ENCODE measurements at places on chromosomes 5 and 9. TPM values are rescaled to one million over a fixed set of nuclear protein-coding genes. Genes with fewer than 3 reads are reported as not detected.

DNA sequence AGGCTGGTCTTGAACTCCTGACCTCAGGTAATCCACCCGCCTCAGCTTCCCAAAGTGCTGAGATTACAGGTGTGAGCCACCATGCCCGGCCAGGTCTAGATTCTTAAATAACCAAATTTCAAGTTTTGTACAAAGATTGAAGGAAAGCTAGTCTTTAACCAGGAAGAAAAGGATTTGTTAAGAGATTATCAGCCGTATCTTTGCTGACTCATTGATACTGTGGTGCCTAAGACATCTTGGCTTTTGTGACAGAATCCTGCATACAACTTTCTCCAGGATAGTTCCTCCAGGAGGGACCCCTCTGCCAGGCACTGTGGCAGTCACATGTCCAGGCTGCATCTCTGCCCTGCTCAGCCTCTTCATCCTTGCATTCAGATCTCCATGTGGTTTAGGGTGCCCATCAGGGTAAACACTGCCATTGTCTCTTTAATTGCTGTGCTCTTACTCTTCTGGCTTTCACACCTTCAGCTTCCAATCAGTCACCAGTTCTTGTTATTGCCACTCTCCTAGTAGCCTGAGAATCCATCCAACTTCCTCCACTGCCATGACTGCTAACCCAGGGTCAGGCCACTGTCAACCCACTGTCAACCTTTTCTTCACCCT lies 10.0 kb downstream of the MAP3K1 start:
- H3K27ac ChIP-seq, result no peak overlapping the region
- no peaks in the 10 kb centered on the region for H3K36me3 ChIP-seq
- H3K4me3 ChIP-seq, result no peak overlapping the region
- peaks cover 3% of the 10 kb centered on the region for H3K4me1 ChIP-seq

DNA sequence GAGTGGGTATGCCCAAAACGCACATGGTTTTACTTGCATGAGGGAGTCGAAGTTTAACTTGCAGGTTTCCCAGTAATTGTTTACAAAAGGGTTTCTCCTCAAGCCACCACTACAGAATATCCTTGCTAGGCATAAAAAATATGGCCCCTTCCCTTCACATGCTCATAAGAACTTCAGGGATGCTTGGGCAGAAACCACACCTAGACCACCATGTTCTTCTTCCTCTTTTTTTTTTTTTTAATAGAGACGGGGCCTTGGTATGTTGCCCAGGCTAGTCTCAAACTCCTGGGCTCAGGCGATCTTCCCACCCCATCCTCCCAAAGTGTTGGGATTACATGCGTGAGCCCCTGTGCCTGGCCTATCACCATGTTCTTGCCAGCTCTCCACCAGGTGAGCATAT lies 18.6 kb upstream of the PLIN2 start:
- no peak for DNase-seq
- H3K36me3 ChIP-seq, result no peaks in the 10 kb centered on the region
- H3K27me3 ChIP-seq, result no peaks in the 10 kb centered on the region
- no peaks in the 10 kb centered on the region for H3K4me1 ChIP-seq
- no peak overlapping the region for H3K27ac ChIP-seq

GRCh38 chr5:27221410-27221809 lies 183.0 kb upstream of the CDH9 start:
- no peaks in the 10 kb centered on the region for H3K27me3 ChIP-seq
- H3K27ac ChIP-seq, result no peak overlapping the region
- no peaks in the 10 kb centered on the region for H3K4me1 ChIP-seq

DNA sequence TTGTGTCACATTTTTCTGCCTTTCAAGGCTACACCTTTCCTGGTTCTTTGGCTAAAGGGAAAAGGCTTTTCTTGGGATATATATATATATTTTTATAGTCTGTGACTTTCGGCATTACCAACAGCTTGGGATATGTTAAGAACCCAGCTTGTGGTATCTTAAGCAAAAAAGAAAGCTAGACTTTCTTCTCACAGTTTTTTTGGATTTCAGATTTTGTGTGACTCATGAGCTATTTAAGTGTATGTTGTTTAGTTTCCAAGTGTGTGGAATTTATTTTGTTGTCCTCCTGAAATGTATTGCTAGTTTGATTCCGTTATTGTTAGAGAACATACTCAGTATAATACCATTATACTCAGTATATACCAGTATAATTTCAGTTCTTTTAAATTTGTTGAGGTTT lies 64.8 kb downstream of the ERCC6L2 start:
- H3K4me3 ChIP-seq, result no peak overlapping the region
- no peaks in the 10 kb centered on the region for H3K27me3 ChIP-seq
- no peak for DNase-seq
- peaks cover 57% of the 10 kb centered on the region for H3K36me3 ChIP-seq
- H3K27ac ChIP-seq, result no peak overlapping the region

DNA sequence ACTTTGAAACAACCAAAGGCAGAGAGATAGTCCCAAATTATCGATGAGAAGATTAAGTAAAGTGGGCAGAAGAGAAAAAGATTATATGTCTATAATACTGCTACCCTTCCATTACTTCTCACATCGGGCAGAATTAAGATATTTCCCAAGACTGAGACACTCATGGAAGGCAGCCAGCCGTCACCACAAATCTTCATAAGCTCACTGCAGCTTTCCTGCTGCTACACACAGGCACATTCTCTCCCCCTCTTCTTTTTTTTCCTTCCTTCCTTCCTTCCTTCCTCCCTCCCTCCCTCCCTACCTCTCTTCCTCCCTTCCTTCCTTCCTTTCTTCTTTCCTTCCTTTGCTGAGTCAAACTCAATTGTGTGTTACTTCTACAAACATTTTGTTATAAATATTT lies 58.7 kb upstream of the SPATA31C2 start:
- H3K4me3 ChIP-seq, result no peak overlapping the region
- no peaks in the 10 kb centered on the region for H3K27me3 ChIP-seq
- peaks cover 6% of the 10 kb centered on the region for H3K4me1 ChIP-seq
- H3K27ac ChIP-seq, result no peak overlapping the region
- DNase-seq, result no peak

GRCh38 chr9:38119560-38120236 lies 50.7 kb upstream of the SHB start:
- no peak for DNase-seq
- H3K36me3 ChIP-seq, result no peaks in the 10 kb centered on the region
- H3K4me3 ChIP-seq, result no peak overlapping the region
- H3K4me1 ChIP-seq, result no peaks in the 10 kb centered on the region

- no peak overlapping the region for H3K4me3 ChIP-seq
- H3K4me1 ChIP-seq, result no peaks in the 10 kb centered on the region
- no peaks in the 10 kb centered on the region for H3K27me3 ChIP-seq
- H3K27ac ChIP-seq, result no peak overlapping the region
- DNase-seq, result no peak
Observed at GRCh38 chr5:76576996-76577395, 46.2 kb downstream of the F2RL2 start.

- DNase-seq, result peak; percentile 84
- peak overlapping the region; percentile 97 for H3K27ac ChIP-seq
- peaks cover 35% of the 10 kb centered on the region for H3K4me1 ChIP-seq
- H3K27me3 ChIP-seq, result no peaks in the 10 kb centered on the region
Observed at GRCh38 chr9:122076117-122076516, 17.0 kb downstream of the TTLL11 start.

DNA sequence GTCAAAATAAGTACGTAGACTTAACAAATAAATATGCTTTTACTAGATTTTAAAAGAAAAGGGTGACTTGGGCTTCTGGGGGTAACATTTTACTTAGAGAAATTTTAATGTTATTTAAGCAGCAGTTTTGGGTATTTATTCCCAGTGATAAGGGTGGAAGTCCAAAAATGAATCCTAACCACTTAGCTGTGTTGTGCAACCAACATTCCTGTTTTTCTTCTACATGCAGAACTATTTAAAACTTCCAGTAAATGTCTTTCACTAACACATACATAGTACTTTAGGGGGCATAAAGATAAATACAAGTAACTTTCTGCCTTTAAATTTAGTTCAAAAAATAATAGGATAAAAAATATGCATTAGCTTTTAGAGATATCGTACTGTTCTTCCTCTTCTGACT lies 436.7 kb downstream of the CTNND2 start:
- no peaks in the 10 kb centered on the region for H3K4me1 ChIP-seq
- no peaks in the 10 kb centered on the region for H3K36me3 ChIP-seq
- H3K27me3 ChIP-seq, result no peaks in the 10 kb centered on the region
- H3K27ac ChIP-seq, result no peak overlapping the region
- no peak overlapping the region for H3K4me3 ChIP-seq

DNA sequence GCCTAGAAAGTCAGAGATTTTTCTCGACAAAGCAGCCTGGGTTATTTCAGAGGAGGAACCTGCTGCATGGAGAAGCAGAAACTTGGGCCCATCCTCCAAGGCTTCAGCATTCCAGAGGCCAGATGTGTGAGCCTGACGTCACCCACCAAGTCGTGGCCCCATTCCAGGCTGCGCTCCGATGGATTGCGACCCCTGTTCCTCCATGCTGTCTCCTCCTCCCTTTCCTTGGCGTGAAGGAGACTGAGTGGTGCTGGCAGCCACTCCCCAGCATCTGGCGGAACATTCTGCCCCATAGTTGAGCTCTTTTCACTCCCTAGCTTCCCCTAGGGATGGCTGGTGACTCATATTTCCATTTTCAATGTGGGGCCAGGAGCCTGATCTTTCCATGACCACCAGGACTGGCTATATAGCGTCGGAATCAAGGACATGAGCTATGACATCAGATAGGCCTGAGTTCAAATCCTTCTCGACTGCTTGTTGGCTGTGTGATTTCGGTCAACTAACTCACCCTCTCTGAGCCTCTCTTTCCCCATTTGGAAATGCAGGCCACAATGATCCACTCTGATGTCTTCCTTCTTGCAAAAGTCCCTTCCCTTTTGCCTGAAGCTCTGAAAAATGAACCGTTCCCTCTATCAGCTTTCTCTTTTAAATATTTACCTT lies 24.5 kb upstream of the DUSP1 start:
- H3K4me1 ChIP-seq, result peaks cover 23% of the 10 kb centered on the region
- peak overlapping the region; percentile 94 for H3K27ac ChIP-seq
- peak; percentile 99 for DNase-seq
- no peaks in the 10 kb centered on the region for H3K27me3 ChIP-seq

- H3K36me3 ChIP-seq, result no peaks in the 10 kb centered on the region
- H3K4me3 ChIP-seq, result no peak overlapping the region
- H3K27me3 ChIP-seq, result no peaks in the 10 kb centered on the region
Observed at GRCh38 chr9:37565661-37566618, 10.2 kb downstream of the FBXO10 start.

DNA sequence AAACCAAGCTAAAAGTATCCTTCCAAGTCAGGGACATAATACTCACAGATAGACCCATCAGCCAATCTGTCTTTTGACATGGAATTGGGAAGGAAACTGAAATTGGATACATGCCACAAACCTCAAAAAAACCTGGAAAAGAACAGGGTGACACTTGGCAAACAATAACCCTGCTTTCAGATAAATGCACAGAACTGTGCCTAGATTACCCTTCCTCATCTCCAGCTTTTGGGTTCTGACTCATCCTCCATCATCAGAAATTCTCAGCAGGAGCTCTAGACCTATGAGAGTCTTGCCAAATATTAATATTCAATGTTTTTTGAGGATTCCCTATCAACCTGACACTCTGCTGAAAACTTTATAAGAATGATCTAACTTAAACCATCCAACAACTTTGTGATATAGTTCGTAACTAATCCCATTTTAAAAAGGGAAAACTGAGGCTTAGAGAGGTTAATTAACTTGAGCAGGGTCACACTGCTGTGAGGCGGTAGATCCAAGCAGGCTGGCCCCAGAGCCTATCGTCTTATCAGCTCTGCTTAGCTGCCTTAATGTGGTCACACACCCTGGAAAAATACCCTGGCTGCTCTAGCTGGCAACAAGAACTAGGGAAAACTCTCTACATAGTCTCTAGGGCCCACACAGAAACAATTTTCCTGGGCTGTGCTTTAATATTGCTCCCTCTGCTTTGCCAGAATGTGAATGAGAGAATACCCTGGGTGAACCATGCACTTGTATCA lies 157.0 kb upstream of the TRPC7 start:
- no peaks in the 10 kb centered on the region for H3K4me1 ChIP-seq
- no peak for DNase-seq
- H3K27me3 ChIP-seq, result no peaks in the 10 kb centered on the region
- H3K27ac ChIP-seq, result no peak overlapping the region
- H3K36me3 ChIP-seq, result no peaks in the 10 kb centered on the region

DNA sequence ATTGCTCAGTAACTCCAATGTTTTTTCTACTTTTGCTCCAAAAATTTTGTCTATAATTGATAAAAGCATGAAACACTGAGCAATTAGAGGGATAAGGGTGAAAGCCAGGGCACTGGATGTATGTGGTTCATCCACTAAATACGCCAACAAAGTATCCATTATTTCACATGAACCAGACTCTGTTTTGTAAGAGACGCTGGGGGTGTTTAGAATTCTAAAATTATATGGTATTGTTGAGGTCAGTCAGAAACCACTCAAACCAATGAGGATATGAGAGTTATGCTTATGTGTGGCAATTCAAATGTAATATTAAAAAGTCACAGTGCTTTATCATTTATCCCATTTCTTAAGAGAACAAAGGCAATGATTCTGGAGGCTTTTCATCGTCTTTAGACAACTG lies 220.2 kb downstream of the EFNA5 start:
- no peaks in the 10 kb centered on the region for H3K36me3 ChIP-seq
- H3K4me3 ChIP-seq, result no peak overlapping the region
- no peak overlapping the region for H3K27ac ChIP-seq
- H3K4me1 ChIP-seq, result peaks cover under 1% of the 10 kb centered on the region

GRCh38 chr5:172870291-172870714 lies 36.3 kb downstream of the ERGIC1 start:
- peaks cover 83% of the 10 kb centered on the region for H3K4me1 ChIP-seq
- peak; percentile 72 for DNase-seq
- H3K27me3 ChIP-seq, result no peaks in the 10 kb centered on the region

GRCh38 chr5:123001808-123002207 lies 34.7 kb downstream of the PPIC start:
- H3K27me3 ChIP-seq, result no peaks in the 10 kb centered on the region
- H3K4me3 ChIP-seq, result no peak overlapping the region
- no peak for DNase-seq
- no peaks in the 10 kb centered on the region for H3K4me1 ChIP-seq
- peaks cover 11% of the 10 kb centered on the region for H3K36me3 ChIP-seq
- H3K27ac ChIP-seq, result no peak overlapping the region

GRCh38 chr5:37889612-37890317 lies 49.9 kb upstream of the GDNF start:
- no peak overlapping the region for H3K4me3 ChIP-seq
- H3K27ac ChIP-seq, result no peak overlapping the region
- no peak for DNase-seq
- no peaks in the 10 kb centered on the region for H3K27me3 ChIP-seq

DNA sequence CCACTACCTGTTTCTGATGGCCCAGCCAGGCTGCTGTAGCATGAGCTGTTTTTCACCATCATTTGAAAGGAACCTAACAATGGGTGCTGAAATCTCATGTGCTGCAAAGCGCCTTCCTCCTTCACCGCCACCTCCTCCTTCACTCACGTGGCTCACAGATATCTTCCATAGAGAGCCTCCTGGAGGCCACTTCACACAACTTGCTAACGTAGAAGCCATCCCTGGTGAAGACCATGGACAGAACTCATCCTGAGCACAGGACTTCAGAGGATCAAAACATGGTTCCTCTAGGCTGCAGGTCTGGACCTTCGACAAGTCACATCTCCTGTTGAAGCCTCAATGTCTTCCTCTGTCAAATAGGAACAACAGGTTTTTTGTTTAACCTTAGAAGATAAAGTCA lies 155.5 kb upstream of the RAD23B start:
- no peak overlapping the region for H3K27ac ChIP-seq
- H3K36me3 ChIP-seq, result no peaks in the 10 kb centered on the region
- H3K4me3 ChIP-seq, result no peak overlapping the region

The PLPP7 gene
- total RNA-seq, result 15.8 TPM

The SOX30 gene
- not detected for total RNA-seq

The PRPF4 gene
- 5.4 TPM for total RNA-seq

The TRIM7 gene
- total RNA-seq, result 6.1 TPM

The FLT4 gene
- total RNA-seq, result 53.5 TPM

The TRAF1 gene
- total RNA-seq, result 16.7 TPM

The PCDHA6 gene
- not detected for total RNA-seq

The PCDHB13 gene
- total RNA-seq, result 6.7 TPM

The KCTD16 gene
- total RNA-seq, result 0.64 TPM

The ZNF366 gene
- 7.9 TPM for total RNA-seq

The TMEM252 gene
- total RNA-seq, result not detected

The MAMDC2 gene
- total RNA-seq, result 3.4 TPM

The STKLD1 gene
- not detected for total RNA-seq

The SLC25A2 gene
- not detected for total RNA-seq

All from ascending aorta (tissue), 2 donors.